ENCODE measurements at places on chromosomes 7 and 10. TPM values are rescaled to one million over a fixed set of nuclear protein-coding genes. Genes with fewer than 3 reads are reported as not detected.

- no peaks in the 10 kb centered on the region for H3K4me1 ChIP-seq
- H3K4me3 ChIP-seq, result no peak overlapping the region
- no peak for DNase-seq
- no peaks in the 10 kb centered on the region for H3K36me3 ChIP-seq
Measured at GRCh38 chr7:38736138-38736537, 105.0 kb upstream of the AMPH start.

- DNase-seq, result peak; percentile 7
- H3K4me3 ChIP-seq, result no peak overlapping the region
- no peaks in the 10 kb centered on the region for H3K27me3 ChIP-seq
- H3K4me1 ChIP-seq, result no peaks in the 10 kb centered on the region
- 0 out of 2 replicates have a peak, but pooled peaks cover 2% of the 10 kb centered on the region for H3K36me3 ChIP-seq
Measured at GRCh38 chr10:116974456-116975005, 30.5 kb downstream of the SHTN1 start.

DNA sequence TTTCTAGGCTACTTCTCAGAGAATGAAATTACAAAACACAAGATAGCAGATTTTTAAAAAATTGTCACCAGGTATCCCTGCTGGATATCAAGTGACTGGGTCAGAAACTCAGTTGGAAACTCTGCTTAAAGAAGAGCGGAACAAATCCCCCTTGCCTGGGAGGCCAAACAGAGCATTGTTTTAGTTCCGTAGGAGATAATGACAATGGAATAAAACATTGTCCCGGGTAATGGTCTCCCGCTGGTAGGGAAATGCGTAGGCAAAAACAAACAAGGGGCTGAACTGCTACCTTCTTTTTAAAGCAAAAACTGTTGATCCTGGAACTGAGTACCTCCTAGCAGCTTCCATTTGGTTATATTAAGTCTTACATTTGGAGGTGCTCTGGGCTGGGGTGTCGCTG is 21.3 kb upstream of the VAX1 start:
- no peaks in the 10 kb centered on the region for H3K4me1 ChIP-seq
- H3K27ac ChIP-seq, result no peak overlapping the region
- H3K4me3 ChIP-seq, result no peak overlapping the region
- no peak for DNase-seq

DNA sequence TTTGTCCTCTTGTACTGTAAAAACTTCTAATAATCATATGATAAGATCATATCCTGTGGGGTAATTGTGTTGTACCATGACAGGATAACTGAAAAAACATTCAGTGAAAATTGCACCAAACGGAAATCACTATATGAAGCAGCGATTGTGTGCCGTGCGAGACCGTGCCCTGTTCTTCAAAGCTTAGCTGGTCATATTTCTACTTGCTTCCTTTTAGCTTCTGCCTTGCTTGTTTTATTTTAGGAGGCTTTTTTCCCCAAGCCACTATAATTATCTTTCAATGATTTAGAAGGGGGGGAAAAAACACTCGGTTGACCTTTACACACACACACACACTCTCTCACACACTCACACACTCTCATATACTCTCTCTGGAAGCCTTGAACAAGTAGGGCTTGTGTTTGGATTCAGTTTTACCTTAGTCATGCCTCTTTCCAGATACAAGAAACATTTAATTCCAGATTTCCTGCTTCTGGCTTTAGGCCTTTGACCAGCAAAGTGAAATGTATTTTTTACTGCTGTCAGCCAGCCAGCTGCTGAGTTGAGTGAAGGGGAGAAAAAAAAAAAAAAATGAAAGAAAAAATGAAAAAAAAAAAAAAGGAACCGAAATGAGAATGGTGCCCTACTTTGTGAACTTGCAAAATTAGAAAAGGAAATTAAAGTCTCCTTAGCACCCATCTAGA is 181.4 kb downstream of the ARID5B start:
- DNase-seq, result no peak
- H3K4me3 ChIP-seq, result no peak overlapping the region

DNA sequence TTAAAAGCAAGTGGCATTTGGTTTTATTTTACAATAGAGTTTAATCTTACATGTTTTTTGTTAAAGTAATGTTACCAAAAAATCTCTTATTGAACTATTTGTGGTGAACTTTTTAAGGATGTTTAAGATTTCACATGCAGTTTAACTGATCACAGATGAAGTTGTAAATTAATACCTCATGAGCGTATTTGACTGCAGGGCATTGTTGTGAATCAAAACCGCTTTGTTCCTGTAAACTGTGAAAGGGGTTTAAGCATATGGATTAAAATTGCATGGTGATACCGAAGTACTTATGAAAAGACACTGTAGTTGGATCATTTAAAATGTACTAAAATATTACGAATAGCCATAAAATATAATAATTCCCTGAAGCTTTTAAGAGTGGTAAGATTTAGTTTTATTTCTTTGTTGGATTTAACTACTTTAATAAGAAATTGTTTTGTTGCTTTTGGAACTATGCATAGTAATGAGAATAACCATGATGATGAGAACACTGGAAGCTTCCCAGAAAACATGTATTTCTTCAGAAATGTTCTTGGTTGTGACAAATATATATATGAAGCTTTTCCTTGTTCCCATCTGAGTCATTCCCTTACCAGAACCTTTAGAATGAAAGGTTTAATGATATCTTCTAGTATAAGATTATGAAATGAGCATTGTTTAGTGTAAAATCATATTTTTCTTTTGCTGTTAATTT is 131.3 kb downstream of the ADK start:
- no peak overlapping the region for H3K4me3 ChIP-seq
- no peaks in the 10 kb centered on the region for H3K4me1 ChIP-seq
- no peak overlapping the region for H3K27ac ChIP-seq
- DNase-seq, result no peak
- no peaks in the 10 kb centered on the region for H3K36me3 ChIP-seq

DNA sequence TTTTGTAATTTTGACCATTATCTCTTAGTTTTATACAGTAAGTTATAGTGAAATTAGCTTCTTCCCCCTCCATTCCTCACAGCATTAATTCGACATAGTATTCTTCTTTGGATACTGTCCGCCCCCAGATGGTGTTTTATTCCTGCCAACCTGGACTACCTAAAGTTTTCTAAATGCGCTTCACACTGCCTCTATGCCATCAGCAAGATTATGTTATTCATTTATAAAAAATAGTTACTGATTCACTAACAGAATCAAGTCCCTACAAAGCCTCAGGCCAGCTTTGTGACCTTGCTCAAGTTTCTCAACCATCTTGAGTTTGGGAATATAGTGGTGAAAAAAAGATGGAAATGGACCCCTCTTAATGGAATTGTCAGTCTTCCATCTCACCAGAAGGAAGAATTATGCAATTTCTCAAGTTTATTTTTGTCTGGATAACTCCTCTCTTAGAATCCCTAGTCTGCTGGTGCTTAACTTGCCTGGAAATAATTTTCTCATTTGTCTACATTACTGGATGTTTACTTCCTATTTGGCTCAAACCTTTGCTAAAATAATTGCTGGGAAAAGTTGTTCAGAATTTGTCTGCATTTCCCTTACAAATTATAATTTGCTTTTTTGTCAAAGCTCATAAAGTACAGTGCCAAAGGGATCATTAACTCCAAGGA is 16.7 kb upstream of the FGL2 start:
- DNase-seq, result no peak
- H3K27me3 ChIP-seq, result no peaks in the 10 kb centered on the region
- no peak overlapping the region for H3K27ac ChIP-seq
- no peaks in the 10 kb centered on the region for H3K4me1 ChIP-seq
- H3K4me3 ChIP-seq, result no peak overlapping the region

DNA sequence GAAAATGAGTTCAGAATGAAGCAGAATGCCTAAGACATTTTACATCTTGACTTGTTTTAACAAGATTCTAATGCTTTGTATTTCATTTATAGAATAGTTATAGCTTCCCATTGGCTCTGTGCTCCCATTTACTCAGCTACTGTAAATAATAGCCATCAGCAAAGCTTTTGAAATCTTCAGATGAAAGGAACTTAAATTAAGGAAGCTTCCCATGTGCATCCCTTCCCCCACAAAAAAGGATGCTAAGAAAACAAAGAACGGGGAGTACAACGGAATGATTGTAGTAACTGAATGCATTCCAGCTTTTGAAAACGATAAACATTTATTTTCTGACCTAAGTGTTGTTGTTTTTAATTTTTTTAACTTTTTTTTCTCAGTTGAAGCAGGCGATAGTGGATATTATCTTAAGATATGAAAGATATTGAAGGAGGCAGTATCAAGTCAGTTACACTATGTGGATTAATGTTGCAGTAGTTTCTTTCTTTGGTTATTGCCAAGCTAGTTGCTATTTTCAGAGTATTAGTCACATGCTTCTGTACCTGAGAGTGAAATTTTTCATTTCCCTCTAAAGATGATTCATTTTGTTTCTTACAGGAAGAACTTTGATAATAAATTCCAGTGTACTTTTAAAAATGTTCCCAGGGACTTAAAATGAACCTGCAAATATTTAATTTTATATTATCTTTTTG is 129.2 kb downstream of the KCND2 start:
- no peak overlapping the region for H3K27ac ChIP-seq
- H3K36me3 ChIP-seq, result no peaks in the 10 kb centered on the region
- no peaks in the 10 kb centered on the region for H3K27me3 ChIP-seq
- DNase-seq, result no peak

DNA sequence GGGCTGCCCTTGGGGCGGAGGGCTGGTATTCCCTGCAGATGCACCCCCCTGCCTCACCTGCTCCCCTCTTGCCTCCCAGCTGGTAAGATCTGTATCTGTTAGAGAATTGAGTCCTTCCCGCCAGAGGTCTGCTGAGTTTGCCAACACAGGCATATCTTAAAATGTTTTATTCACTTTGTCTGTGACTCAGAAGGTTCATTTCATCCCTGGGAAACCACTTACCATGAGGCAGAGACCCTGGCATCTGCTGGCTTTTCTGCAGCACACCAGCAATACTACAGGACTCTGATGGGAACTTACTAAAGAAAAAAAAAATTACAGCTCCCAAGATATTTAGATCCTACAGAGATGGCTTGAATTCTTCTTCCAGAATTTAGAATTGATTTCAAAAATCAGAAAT is 131.3 kb downstream of the PLPP4 start:
- H3K4me3 ChIP-seq, result no peak overlapping the region
- H3K27me3 ChIP-seq, result peaks cover 73% of the 10 kb centered on the region
- no peak for DNase-seq
- H3K36me3 ChIP-seq, result no peaks in the 10 kb centered on the region
- no peaks in the 10 kb centered on the region for H3K4me1 ChIP-seq

DNA sequence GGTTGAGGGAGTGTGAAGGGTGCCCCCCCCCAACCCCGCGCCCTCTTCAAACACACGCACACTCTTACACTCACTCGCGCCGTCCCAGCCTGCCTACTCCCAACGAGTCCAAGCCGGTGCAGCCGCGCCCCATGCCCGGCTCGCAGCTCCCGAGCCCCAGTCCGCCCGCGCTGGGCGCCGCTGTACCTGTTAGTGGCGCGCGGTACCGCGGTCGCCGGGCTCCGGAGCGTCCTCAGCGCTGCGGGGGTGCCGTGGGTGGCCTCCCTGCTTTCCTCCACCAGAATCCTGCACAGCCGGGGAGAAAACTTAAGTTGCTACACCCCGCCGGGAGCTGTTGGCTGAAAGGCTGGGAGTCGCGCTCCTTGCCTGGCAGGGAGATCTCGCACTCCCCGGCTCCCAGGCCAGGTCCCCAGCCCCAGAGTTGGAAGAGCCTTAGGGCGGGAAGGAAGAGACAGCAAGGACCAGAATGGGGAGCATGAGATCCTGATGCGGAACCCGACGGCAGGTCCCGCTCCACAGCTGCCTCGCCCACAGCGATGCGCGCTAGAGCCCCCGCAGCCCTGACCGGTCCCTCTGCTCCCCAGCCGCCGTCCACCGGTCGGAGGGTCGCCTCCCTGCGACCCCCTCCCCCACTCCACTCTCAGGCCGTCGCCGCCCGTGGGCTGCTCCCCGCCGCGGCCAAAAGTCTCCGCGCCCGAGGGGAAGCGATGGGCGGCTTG is 863 bp downstream of the ST8SIA6 start:
- DNase-seq, result no peak
- H3K4me3 ChIP-seq, result peak overlapping the region; percentile 59

GRCh38 chr10:103660364-103661197 is 167.1 kb downstream of the NEURL1 start:
- DNase-seq, result no peak
- H3K36me3 ChIP-seq, result no peaks in the 10 kb centered on the region
- H3K4me1 ChIP-seq, result no peaks in the 10 kb centered on the region
- H3K4me3 ChIP-seq, result peak overlapping the region; percentile 2

- H3K27ac ChIP-seq, result no peak overlapping the region
- no peaks in the 10 kb centered on the region for H3K27me3 ChIP-seq
- no peak for DNase-seq
- no peaks in the 10 kb centered on the region for H3K4me1 ChIP-seq
- no peaks in the 10 kb centered on the region for H3K36me3 ChIP-seq
Measured at GRCh38 chr10:19119191-19119590, 70.6 kb downstream of the MALRD1 start.

GRCh38 chr10:102281102-102281487 is 35.8 kb downstream of the GBF1 start:
- H3K27me3 ChIP-seq, result no peaks in the 10 kb centered on the region
- H3K4me1 ChIP-seq, result no peaks in the 10 kb centered on the region
- no peaks in the 10 kb centered on the region for H3K36me3 ChIP-seq
- no peak for DNase-seq
- H3K4me3 ChIP-seq, result no peak overlapping the region

- peaks cover 7% of the 10 kb centered on the region for H3K4me1 ChIP-seq
- no peak overlapping the region for H3K4me3 ChIP-seq
- H3K36me3 ChIP-seq, result peaks cover 3% of the 10 kb centered on the region
- peak overlapping the region; percentile 4 for H3K27ac ChIP-seq
- DNase-seq, result peak; percentile 57
Measured at GRCh38 chr10:102596506-102596971, 47.7 kb upstream of the TRIM8 start.

DNA sequence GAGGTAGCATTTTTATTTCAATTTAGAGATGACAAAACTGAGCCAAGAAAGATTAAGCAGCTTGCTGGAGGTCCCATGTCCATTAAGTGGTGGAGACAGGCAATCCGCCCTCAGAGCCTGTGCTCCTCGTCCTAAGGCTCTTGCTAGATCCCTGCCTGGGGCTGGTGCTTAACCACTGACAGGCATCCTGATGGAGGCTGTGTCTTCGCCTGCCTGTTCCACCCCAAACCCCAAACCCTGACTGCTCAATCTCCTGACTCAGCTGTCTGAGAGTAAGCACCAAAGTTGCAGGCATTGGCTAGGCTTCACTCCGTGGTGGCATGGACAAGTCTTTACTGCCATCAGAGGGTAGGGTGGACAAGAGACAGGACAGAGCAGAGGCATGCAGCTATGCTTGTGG is 209.4 kb downstream of the POU6F2 start:
- H3K27me3 ChIP-seq, result peaks cover 21% of the 10 kb centered on the region
- H3K27ac ChIP-seq, result no peak overlapping the region
- no peaks in the 10 kb centered on the region for H3K36me3 ChIP-seq
- H3K4me1 ChIP-seq, result no peaks in the 10 kb centered on the region
- DNase-seq, result no peak
- H3K4me3 ChIP-seq, result no peak overlapping the region

Gene HABP2
- 0.20 TPM for total RNA-seq

Gene OSBPL3
- total RNA-seq, result 36.8 TPM

Gene FBXL15
- total RNA-seq, result 21.1 TPM

Gene FAM221A
- 2.2 TPM for total RNA-seq

Gene PNLIPRP3
- total RNA-seq, result not detected

Gene PAPOLB
- total RNA-seq, result 0.20 TPM
